NCI-H146 (cell line): ENCODE measurements at places on chromosomes 2 and 18.

DNA sequence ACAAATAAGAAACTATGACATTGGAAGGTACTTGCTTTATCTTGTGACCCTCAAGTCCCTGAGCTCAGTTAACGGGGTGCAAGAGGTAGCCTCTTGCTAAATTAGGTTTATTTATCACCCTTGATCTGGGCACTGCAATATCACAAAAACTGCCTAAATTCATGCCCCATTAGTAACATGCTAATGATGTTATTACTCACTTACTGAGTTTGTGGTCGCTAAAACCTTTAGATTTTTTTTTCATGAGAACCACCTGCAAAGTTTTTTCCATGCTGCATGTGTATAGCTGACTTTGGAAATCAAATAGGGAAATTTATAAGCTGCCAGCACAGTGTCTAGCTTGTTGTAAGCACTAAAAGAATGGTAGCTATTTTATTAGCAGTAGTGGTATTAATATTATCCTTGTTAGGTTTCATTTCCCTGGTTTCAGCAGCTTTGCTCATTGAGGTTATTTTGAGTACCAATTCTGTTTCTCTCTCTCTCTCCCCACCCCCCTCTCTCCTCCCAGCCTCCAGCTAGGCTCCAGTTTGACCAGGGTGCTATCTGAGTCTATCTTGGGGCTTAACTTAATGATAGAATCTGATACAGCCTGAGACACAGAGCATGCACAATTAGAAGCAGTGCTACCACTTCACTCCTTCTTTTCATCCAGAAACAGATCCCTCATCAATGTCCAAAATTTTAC, 88.7 kb upstream of the ATP8B1 start:
- no peak for DNase-seq

GRCh38 chr2:106977717-106978116, 91.8 kb upstream of the ST6GAL2 start:
- no peak for DNase-seq

GRCh38 chr2:44578471-44579093, 216.8 kb downstream of the CAMKMT start:
- no peak for DNase-seq

DNA sequence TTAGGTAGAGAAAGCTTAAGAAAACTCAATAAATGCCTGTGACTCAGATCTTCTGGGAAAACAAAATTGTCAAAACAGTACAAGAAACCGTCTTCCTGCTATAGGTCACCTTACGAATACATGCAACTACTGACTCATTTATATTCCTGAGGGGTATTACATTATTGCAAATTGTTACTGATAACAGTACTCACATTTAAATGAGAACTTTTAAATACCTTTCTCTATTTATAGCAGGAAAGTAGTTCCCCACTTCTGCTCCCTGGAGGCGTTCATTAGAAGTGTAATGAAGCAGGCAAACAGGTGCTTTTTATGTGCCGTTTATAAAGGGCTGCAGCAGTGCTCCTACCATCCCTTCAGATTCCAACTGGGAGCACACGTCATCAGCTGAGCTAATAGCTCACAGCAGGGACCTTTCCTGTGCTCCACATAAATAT, 65.1 kb upstream of the RPRM start:
- peak; percentile 95 for DNase-seq

GRCh38 chr2:187302116-187302515, 145.9 kb downstream of the CALCRL start:
- DNase-seq: no peak

GRCh38 chr2:211347328-211347727, 790.9 kb downstream of the CPS1 start:
- no peak for DNase-seq

DNA sequence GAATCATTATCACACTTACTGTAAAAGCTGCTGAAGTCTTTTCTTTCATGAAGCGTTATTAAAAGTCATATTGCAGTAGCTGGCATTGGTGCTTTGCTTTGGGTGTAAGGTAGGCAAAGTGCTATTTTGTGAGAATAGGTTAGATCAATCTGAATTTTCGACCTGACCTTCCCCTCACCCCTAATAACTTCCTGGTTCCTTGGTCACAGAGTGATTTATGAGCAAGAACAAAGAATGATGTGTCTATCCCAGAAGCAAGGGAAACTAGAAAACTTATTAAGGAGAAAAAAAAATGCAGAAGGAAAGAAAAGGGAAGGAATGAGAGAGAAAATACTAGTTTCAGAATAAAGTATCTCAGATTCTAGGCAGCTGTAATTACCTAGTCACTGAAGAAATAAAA, 163.1 kb upstream of the MEIS1 start:
- no peak for DNase-seq

- no peak for DNase-seq
Measured at GRCh38 chr2:173602153-173602795, 247.6 kb downstream of the CDCA7 start.

DNA sequence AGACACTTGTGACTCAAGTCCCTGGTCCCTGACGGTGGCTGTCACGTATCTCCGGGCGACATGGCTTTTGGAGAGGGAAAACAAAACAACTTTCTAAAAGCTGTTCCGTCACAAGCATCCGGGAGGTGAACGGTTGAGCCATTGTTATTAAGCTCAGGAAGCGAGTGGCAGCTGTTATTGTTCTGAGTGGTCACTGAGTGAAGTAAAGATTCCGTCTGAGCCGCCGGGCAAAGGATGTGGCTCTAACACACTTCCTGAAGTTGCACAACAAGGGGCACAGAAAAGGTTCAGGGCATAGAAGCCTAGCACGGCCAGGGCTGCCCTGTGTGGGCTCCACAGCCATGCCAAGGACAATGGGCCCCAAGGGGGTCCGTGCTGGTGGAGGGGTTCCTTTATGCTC, 24.3 kb downstream of the INPP5D start:
- DNase-seq: no peak
